ENCODE measurements at places on chromosomes 5 and 9. TPM values are rescaled to one million over a fixed set of nuclear protein-coding genes. Genes with fewer than 3 reads are reported as not detected.

Gene LCN6
- polyA plus RNA-seq = not detected

Gene GMCL2
- not detected for polyA plus RNA-seq

GRCh38 chr5:149794487-149794971 lies 64.4 kb downstream of the PPARGC1B start:
- no peak for DNase-seq

- no peak for DNase-seq
Observed at GRCh38 chr5:56686337-56687195, 128.8 kb upstream of the MAP3K1 start.

DNA sequence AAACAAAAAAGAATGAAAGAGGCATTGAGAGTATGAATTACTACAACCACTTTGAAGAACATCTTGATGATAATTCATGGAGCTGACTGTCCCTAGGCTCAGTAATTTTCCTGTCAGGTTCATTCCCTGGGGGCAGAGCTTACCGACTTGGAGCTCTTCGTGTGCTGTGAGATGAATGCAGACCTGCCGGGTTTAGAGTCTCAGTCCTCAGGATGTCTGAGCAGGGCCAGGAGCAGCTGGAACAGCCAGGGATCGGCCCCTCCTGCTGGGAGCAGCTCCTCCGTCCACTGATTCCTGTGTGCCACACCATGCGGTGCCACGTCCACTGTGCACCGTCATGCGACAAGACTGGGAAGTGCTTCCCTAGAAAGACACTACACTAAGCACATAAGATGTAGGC lies 62.2 kb upstream of the SPIN1 start:
- no peak for DNase-seq

GRCh38 chr9:130805510-130806326 lies 29.3 kb upstream of the ABL1 start:
- DNase-seq = no peak

DNA sequence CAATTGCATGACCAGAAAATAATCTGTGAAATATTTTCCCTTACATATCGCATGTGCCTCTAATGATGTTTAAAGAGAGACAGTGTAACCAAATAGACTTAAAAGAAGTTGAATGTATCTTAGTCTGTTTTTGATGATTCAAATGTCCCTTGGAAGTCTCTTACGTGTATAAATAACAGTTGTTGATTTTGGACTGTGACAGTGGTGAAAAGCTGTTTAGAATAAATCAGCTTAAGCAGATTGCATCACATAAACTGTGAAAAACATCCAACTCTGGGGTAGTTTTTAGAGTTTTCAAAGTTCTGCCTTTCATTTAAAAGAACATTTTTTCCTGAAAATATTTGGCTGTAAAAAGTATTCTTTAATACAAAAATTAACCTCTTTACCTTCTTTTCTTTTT lies 301.1 kb downstream of the PRR16 start:
- no peak for DNase-seq

GRCh38 chr9:98641695-98642094 lies 67.0 kb downstream of the GABBR2 start:
- DNase-seq = no peak

GRCh38 chr5:78593465-78593864 lies 55.1 kb downstream of the LHFPL2 start:
- DNase-seq = no peak

All from renal pelvis (tissue), 12 donors.